ENCODE measurements at places on chromosomes 5 and 9.

DNA sequence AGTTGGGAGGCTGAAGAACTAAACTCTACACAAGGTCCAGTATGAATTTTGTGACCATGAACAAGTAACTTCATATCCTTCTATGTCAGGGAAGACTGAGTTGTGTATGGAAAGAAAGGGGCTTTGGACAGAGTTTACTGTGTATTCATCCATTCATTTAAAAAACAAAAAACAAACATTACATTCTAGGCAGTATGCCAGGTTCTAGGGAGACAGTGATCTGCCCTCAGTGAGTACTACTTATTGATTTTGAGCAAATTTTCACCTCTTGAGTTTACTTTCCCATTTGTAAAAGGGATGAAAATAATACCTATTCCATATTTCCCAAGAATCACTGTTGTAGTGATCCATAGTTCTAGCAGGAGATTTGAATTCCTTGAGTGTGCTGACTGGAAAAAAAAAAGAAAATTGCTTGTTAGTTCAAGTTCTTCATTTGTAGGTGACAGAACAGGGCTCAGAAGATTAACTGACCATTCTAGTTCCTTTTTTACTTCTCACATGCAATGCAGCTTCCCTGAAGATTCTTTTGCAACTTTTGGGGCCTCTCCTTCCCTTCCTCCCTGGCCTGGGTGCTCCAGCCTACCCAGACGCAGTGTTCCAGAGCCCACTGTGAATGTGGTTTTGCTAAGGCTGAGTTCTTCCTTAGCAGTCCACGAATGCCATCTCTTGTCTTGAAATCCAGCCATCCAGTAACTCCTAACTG, 2.6 kb upstream of the GAPVD1 start:
- no peak for DNase-seq

GRCh38 chr5:169801324-169801777, 164.3 kb downstream of the DOCK2 start:
- DNase-seq, result no peak

DNA sequence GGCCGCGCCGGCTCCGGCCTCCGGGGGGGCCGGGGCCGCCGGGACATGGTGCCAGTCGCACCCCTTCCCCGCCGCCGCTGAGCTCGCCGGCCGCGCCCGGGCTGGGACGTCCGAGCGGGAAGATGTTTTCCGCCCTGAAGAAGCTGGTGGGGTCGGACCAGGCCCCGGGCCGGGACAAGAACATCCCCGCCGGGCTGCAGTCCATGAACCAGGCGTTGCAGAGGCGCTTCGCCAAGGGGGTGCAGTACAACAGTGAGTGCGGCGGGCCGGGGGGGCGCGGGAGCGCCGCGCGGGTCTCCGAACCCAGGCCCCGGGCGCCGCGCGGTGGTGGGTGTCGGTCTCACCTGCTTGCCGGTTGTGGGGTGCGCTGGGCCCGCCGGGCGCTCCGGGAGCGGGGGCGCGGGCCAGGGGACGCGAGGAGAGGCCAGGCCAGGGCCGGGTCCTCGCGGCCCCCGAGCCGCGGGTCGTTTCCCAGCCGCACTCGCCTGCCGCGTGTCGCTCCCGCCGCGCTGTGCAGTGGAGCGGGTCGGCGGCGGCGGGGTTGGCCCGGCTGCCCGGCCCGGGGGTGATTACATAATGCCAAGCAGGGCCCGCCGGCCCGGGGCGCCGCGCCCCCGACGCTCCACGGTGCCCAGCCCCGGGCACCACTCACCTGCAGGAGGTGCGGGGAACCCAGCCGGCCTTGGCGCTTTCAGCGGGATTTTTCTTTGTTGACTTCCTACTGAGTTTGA, 492 bp downstream of the RABL6 start:
- DNase-seq, result peak; percentile 16

DNA sequence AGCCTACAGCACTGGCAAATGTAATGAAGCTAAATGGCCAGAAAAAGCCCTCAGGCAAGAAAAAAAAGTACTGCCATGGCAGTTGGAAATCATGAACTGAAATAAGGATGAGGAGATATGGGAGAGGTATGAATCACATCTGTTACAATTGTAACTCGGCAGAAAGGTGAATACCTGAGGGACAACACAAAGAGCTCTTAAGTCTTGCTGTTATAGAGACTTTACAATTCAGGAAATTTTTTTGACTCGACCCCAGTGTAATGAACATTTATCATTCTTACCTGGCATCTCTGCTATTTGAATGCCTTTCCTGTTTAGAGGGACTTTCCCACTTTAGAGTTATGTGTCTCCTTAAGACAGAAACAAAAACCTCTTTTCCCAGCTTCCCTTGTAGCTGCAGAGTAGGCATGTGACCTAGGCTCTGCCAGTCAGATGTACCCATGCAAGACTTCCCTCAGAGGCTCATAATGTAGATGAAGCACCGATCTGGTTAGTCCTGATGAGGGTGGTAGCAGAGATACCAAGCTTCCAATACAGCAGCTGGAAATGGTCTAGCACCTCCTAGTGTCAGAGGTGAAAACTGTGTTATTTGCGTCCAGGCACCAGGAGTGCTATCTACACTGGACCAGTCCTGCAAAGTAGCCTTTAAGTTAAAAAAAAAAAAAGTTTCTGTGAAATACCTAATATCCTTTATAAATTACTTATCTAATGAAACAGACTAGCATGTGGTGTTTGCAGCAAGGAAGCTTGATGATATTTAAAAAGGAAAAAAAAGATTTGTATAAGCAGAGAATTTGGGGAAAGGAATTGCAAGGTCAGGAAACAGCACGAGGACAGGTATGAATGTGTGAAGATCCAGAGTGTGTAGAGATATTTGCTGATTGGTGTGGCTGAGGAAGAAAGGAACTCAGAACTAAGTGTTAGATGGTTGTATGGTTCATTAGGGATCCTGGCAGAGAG, 146.9 kb upstream of the SLC1A3 start:
- DNase-seq, result no peak

DNA sequence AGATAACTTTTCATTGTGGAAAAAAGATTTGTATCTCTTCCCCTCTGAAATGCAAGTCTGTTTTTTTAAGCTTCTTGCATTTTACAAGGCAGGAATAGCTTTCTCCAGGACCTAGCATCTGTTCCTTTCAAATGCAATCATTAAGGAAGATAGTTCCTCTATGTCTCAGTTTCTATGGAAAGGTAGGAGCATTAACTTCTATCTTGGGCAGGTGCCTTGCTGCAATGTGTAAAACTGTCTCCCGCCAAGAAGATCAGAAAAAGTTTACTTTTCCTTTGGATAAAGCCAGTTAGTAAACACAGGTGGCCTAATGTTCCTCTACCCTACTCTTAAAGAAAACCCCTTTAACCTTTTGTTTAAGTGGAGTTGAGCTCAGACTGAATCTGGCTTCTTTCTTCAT, 560.6 kb upstream of the CYLC2 start:
- DNase-seq, result no peak

DNA sequence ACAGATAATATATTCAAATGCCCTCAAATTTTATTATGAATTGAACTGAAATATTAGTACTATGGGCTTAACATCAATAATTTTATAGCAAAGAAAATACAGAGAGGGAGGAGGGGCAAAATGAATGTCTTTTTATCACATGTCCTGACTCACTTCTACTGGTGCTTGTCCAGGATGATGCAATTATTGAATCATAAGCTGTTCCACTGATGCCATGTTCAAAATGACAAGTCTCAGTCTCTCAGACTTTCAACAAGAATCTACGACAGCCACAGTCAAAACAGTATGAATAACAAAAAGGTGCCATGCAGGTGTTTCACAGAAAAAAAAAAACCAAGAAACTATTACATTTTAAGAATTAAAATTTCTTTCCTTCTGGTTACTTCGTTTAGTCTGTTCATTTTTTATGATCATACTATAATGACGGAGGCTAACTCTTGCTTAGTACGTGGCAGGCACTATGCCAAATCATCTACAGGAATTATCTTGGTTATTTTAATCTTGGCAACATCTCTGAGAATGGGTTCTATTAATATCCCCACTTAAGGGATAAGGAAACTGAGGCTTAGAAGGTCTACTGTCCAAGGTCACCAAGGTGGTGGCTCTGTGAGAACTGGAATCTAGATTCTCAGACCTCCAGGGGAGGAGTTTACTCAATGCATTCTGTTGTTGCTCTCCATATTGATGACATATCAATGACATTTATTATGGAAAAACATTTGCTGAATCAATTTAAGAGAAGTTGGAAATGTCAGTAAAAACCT, 61.5 kb downstream of the NR3C1 start:
- DNase-seq, result no peak

DNA sequence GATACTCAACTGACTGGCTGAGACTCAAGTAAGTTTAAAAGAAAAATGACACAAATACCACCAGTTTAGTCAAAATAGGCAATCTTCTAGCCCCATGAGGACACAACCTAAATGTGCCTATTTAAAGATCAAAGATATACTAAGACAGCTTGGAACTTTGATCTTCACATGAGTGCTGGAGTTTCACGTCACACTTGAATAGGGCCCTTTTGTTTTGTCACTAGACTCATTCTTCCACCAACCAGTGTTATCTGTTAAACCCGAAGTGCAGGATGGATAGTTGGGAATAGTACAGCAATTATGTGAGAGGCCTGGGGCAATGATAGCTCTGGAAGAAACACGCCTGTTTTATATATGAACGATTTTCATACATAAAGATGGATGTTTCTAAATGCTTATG, 792.8 kb upstream of the NUDT12 start:
- DNase-seq, result no peak

GRCh38 chr5:143976055-143976454, 164.1 kb downstream of the HMHB1 start:
- no peak for DNase-seq

- no peak for DNase-seq
Measured at GRCh38 chr9:32431196-32431595, 46.8 kb downstream of the ACO1 start.

- no peak for DNase-seq
Measured at GRCh38 chr5:98602534-98603112, 170.8 kb upstream of the RGMB start.

- no peak for DNase-seq
Measured at GRCh38 chr9:69815313-69815712, 5.3 kb upstream of the CFAP95 start.

- DNase-seq, result no peak
Measured at GRCh38 chr5:133952729-133953567, 15.5 kb downstream of the C5orf15 start.

DNA sequence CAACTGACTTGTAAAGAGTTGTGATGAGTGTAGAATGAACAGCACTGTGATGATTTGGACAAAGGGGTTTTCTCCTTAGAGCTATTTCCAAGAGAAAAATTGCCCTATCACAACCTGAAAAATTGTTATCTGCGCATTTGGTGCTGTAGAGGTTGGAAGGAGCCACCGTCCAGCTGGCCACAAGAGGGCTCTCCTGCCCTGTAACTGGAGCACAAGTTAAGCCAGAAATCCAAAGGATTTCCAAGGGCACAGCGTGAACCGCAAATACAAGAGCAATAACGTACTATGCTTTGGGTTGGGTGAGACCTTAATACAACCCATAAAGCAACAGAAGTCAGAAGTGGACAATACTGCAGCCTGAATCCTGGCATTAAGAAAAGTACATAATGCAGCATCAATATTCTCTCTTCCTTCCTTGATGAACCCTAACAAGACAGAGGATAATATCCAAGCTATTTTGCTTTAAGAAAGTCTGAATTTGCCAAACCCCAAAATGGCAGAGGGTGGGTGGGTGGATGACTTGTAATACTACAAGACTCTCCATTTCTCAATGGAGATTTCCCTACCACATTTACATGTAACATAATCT, 56.8 kb upstream of the SMIM32 start:
- no peak for DNase-seq

GRCh38 chr5:81069990-81070389, 109.8 kb downstream of the RASGRF2 start:
- no peak for DNase-seq

GRCh38 chr5:151053796-151054462, 26.9 kb downstream of the TNIP1 start:
- no peak for DNase-seq

GRCh38 chr5:16791904-16792597, 144.0 kb downstream of the MYO10 start:
- DNase-seq, result no peak

GRCh38 chr9:124394596-124394995, 20.6 kb downstream of the PSMB7 start:
- DNase-seq, result no peak

- no peak for DNase-seq
Measured at GRCh38 chr5:176792655-176793342, 17.6 kb upstream of the UNC5A start.

GRCh38 chr9:116115761-116116353, 37.7 kb upstream of the PAPPA start:
- DNase-seq, result no peak

DNA sequence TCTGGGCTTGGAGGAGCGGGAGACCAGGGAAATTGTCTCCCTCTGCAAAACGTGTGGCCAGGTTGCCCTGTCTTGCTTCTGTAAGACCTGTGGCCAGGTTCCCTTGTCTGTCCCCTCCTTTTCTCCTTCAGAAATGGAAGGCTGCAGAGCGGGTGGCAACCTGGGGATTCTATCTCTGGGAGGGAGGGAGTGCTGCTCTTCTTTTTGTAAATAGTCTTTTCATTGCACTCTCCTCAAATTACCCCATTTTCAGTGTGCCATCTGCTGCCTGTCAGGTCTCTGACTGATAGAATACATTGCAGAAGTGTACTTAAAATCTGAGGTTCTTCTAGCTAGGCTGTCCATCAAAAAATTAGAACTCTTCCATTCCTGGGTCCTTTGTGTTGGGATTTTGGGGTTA, 126.0 kb downstream of the GABRB2 start:
- no peak for DNase-seq

GRCh38 chr5:178672630-178673029, 45.8 kb upstream of the CLK4 start:
- DNase-seq, result no peak

DNA sequence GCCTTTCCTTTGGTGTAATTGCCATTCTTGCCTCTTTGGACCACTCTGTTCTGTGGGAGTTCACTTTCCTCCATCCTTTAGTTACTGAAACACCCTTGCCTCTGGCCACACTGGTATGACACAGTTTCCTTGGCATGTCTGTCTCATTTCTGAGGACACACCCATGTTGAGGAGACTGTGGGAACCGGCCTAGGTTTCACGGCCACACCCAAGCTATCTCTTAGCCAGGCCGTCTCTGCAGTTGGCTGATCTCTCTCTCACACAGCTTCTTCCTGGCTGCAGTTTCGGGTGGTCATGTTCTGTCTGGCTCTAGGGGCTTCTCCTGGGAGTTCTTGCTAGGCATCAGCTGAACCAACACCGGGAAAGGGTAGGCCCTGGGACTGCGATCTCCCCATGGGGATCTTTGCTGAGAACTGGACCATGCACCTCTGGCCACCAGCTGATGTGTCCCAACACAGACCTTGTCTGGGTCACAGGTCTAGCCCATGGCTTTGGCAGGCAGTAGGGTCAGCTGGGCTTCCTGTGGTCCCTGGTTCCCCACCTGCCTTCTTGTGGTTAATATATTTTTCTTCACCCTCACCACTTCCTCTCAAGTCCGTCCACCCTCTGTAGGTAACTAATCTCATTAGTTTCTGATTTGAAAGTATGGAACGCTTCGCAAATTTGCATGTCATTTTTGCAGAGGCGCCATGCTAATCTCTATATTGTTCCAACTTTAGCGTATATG, 24.9 kb downstream of the ARHGEF37 start:
- DNase-seq, result no peak

DNA sequence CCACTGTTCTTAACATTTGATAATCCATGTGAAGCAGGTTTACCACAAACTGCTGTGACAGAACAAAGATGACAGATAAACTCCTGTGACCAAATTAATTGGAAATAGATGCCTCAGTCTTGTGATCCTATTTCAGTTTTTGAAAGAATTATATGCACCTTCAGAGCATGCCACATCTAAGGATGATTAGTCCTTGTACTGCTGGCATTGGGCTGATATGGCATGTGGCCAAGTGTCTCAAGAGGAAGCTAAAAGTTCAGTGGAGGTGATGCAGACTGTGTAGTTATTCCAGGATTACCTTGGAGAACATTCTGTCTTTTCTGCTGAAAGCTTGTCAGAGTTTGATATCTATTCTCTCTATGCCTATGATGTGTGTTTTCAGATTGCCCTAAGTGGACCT, 314.4 kb upstream of the EFNA5 start:
- DNase-seq, result no peak
